ENCODE measurements at places on chromosomes 3 and 15.

GRCh38 chr3:143511174-143511879 lies 336.9 kb downstream of the SLC9A9 start:
- DNase-seq, result no peak

DNA sequence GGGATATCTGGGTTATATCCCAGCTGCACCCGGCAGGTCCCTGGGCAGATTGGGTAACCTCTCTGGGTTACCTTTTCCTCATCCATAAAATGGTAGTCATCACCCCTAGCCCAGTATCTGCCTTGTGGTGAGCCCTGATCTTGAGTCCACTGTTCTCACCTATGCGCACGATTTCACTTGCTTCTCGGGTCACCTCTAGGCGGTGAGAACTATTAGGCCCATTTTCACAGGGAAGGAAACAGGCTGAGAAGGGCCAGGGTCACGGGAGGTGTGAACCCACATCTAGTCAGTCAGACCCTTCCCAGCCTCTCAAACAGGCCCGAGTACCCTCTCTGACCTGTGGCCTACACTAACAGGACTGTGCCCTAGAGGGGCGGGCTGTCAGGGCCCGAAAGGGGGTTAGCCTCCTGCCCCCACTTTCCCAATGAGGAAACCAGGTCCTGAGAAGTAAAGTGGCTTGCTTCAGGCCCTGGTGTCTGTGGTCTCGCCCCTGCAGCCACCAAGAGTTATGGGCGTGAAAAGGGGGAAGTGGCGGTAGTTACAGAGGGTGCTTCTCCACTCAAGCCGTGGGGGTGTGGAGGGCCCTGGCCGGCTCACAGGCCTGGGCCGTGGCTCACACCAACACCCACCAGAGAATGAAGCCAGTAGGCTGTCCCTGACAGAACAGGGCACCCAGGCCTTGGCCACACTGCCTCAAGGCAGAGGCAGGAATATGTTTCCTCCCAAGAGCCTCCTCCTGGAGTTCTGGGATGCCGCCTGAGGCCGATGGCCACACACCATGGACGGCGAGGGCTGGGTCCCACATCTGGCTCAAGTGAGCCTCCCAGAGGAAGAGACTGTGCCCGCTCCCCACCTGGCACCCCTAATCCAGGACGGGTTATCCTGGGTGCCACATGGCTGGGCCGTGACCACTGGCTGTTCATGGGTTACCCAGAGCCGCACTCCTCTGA lies 19.5 kb downstream of the PSTPIP1 start:
- no peak for DNase-seq

DNA sequence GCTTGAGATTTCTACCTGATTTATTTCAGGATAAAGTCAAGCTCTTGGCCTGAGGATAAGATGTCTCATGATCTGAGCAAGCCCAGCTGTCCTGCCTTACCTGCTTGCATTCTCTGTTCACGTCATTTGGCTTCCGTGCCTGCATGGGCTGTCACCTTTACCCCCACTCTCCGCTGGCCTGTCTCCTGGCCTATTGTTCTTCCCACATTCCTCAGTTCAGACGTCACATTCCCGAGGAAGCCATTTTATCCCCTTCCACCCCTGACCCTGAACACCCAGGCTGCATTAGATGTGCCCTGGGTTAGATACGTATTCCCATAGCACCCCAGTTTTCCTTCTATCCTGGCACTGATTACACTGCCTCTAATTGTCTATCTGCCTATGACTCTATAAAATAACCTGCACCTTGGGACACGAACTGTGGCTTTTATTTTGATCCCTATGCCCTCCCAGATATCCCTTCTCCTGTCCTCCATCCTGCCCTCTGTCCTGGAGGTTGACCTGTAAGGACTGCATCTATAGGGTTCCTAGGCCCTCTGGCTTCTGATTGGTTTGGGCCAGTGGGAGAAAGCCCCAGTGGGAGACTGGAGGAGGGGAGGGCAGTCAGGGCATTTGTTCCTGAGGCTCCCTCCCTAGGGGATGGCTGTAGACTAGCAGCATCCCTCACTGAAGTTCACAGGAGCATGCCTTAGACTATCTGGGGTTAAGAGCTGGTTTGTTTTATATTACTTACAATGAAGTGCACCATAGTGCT lies 19.2 kb upstream of the UBE2Q2 start:
- no peak for DNase-seq

GRCh38 chr3:147705651-147706051 lies 296.5 kb downstream of the ZIC1 start:
- DNase-seq, result no peak

DNA sequence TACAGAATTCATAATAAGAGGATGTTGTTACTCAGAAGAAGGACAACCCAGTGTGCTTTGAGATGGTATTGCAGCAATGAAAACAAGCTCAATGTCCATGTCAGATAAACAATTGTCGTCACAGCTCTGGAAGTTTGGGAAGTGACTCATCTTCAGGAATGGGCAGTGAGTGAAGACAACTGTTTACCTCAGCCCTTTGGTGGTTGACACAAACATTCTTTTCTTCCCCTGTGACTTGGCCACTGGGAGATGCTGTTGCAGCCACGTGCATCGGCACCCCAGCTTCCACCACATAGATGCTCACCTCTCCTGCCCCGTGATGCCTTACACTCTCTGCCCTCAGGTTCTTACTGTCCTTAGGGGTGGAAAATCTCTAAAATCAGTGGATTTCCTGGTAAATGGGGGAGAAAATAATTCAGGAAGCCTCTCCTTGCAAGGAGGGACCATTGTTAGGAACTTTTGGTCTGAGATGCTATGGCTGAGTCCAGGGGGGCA lies 114.1 kb upstream of the GALNT15 start:
- DNase-seq, result no peak

DNA sequence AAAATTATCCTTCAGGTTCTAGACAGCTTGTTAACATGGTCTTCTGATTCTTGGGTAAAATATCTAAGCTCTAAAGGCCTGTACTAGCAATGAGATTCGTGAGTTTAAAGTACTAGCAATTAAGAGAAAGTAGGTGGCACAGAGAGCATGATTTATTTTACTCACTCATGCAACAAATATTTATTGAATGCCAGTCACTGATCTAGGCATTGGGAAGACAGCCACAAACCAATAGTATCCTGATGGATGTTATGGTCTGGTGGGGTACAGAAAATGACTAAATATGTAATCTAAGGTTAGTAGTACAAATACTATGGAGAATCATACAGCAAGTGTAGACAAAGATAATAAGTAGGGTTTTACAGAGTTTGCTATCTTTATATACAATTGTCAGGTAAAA lies 751.3 kb downstream of the ZNF385D start:
- DNase-seq, result no peak

GRCh38 chr3:99418209-99418635 lies 220.2 kb upstream of the COL8A1 start:
- DNase-seq, result no peak

DNA sequence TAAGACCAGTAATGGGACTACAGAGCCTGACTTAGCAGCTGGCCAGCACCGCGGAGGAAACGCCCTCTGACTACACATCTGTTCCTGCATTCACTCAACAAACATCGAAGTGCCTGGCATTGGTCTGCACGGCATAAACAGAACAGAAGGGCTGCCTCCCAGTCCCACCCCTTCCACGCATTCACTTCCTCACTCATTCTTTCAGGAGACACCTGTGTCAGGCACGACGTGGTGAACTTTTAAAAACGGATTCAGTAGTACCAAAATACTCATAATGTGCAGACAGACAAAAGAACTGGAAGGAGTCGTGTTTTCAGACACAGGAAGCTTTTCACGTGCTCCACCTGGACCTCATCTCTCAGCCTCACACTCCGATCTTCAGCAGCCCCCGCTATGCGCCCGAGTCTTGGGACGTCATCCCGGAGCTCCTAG lies 123.3 kb downstream of the XXYLT1 start:
- no peak for DNase-seq

DNA sequence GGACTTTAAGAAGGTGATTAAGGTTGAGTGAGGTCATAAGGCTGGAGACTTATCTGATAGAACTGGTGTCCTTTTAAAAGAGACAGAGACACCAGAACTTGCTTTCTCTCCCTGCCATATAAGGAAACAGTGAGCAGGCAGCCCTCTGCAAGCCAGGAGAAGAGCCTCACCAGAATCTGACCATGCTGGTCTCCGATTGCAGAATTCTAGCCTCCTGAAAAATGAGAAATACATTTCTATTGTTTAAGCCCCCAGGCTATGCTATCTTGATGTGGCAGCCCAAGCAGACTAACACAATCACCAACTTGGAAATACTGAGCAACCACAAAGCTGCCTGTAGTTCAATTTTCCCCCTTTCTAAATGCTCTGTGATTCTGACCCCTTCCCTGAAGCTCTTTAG lies 161.4 kb upstream of the RARB start:
- no peak for DNase-seq

DNA sequence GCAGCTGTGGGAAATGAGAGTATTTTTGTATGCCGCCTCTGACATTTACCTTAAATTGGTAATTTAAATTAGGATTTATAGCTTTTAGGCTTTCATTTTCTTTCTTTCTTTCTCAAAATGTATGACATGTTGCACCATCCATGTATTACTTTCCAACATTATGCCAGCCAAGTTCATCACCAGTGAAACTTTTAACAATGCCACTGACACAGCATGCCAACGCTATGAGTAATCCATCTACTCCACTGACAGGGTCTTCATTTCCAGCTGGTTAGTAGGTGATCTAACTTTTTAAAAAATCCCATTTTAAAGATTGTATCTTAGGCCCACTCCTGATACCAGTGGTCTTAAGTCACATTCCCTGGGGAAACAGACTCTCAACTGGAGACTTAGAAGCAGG lies 21.8 kb upstream of the CLDN16 start:
- no peak for DNase-seq

DNA sequence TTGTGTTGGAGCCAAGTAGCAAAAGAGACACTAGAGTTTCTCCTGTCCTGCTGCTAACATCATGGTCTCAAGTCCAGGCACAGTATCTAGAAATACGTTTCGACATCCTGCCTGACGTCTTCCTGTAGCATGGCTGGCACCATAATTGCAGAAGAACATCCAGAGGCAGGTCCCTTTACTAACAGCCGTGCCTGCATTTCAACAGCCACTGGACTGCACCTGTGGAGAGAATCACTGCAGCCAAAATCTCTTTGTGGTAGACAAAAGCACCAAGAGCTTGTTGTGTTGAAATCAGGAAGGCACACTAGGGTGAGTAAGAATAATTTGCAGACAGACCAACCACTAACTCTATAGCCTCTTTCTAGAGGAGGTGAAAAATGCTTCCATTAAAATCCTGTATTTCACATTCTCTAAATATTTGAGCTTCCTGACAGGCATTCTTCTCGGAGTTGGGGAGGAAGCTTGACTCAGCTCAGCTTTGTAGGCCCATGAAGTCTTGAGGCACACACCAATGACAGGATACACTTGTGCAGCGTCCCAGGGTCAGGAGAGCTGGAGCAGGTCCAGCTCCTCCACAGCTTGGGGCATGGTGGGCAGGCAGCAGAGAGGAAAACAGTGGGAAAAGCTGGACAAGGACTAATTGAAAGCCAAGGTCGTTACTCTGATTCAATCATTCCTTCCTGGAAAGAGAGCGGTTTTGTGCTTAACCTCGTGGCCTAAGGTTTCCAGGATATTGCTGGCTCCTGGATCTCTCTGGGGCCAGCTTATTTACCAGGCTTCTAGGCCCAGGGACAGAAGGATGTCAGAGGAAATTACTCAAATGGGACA lies 244.9 kb downstream of the FAM43A start:
- DNase-seq, result no peak

DNA sequence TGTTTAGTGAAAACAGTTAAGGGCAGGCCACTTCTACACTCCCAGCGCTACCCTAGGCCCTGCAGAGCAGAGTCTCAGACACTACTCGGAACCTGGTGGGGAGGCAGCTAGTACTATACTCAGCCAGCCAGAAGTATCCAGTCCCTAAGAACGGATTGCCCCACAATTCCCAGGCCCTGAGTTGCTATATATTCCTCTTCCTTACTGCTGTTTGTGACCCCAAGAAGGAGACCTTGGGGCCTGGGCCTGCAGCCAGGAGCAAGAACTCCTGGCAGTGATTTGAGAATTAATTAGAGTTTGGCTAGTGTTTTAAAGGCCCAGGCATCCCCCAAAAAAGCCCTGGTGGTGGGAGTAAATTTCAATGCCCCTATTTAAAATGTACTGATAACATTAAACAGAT lies 87.7 kb downstream of the RBPMS2 start:
- no peak for DNase-seq

DNA sequence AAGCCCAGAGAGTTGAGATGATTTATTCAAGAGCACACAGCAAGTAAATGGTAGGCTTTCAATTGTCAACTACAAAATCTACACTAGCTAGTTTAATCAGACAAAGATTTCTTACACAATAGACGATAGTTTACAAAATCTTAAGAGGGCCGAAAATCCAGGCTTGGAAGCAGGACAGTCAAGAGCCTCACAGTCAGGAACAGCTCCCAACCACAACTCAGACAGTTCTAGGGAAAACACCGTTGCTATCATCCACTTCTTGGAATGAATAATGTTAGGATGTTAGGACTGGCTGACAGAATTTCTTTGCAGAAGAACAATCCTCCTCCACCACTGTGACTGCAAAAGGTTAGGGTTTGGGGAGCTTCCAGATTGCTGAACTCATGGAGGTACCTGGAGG lies 290.8 kb upstream of the ZPLD1 start:
- no peak for DNase-seq

GRCh38 chr15:75451202-75451673 lies 252 bp downstream of the SIN3A start:
- no peak for DNase-seq

- DNase-seq, result no peak
Measured at GRCh38 chr3:118886708-118887107, 147.9 kb downstream of the IGSF11 start.

DNA sequence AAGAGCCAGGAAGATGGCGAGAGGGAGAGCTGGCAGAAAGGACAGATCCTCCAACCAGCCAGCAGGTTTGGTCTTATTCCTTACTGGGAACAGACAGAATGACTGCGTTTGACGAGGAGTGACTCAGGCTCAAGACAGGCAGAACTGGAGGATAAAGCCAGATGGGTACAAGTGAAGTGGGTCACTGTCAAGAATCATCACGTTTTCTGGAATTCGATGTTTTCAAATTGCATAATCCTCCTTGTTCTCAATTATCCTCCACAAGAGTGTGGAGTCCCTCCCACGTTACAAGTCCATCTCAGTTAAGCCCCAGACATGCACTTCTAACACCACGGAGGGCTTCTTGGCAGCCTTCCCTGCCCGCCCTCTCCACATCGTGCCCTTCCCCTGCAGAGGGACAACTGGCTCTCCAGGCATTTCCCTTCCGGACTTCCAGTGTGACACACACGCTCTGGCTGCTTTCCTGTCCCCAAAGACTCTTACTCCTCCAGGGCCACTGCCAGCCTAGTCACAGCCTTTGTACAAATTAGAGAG lies 183.1 kb downstream of the CHST2 start:
- no peak for DNase-seq
